ENCODE measurements at places on chromosomes 13 and 19.

DNA sequence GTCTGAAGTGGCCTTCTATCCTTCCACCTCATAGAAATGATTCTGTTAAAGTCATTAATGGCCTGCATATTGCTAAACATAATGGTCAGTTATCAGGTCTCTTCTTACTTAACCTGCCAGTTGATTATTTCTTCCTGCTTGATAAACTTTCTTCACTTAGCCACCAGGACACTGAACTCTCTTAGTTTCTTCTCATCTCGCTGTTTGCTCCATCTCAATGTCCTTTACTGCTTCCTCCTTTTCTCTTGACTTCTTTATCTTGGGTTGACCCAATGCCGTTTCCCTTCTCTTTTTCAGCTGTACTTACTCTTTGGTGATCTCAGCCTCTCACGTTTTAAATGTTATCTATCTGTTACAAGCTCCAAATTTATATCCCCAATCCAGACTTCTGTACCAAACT is 17.1 kb upstream of the CLC start:
- DNase-seq, result no peak

DNA sequence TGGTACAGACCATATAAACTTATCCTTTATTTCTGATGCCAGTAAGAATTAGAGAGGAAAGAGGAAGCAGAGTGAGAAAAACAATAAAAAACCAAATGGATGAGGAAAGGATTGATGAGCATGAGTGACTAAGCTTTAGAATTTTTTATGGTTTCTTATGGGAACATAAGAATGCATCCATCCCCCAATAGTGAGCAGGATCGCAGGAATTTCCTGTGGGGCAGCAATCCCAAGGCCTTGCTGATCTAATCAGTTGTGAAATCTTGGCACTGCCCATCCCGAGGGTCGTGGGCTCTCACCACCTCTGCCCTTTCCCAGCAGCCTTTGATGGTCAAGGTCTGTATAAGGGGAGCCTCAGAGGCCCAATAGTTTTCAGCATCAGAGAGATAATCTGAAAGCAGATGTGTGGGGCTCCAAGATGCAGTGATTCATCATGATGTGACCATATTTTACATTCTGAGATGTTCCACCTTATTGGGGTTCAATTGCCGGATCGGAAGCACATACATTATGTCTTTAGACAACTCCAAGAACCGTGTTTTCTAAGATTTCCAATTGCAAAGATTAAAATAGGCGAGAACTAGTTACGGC is 222.1 kb downstream of the DNAJC15 start:
- DNase-seq, result peak; percentile 81

GRCh38 chr19:50558449-50558848 is 9.8 kb downstream of the LRRC4B start:
- DNase-seq, result no peak

- no peak for DNase-seq
These were observed 29.4 kb downstream of the KLF12 start for GRCh38 chr13:74104661-74105275.

DNA sequence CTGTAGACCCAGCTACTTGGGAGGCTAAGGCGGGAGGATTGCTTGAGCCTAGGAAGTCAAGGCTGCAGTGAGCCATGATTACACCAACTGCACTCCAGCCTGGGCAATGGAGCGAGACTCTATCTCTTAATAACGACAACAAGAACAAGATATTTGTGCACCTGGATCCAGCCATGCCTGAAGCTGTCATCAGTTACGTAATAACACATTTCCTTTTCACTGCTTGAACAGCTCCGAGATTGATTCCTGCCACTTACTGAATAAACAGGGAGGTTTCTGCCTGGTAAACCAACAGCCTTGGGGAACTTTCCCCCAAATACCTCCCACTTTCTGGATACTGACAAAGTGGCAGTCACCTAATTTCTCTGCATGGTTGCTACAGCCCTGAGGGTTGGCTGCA is 5.4 kb downstream of the KANK2 start:
- DNase-seq, result no peak

All from fibroblast of the aortic adventitia (primary cell).